ENCODE measurements at places on chromosomes 11 and 22.

DNA sequence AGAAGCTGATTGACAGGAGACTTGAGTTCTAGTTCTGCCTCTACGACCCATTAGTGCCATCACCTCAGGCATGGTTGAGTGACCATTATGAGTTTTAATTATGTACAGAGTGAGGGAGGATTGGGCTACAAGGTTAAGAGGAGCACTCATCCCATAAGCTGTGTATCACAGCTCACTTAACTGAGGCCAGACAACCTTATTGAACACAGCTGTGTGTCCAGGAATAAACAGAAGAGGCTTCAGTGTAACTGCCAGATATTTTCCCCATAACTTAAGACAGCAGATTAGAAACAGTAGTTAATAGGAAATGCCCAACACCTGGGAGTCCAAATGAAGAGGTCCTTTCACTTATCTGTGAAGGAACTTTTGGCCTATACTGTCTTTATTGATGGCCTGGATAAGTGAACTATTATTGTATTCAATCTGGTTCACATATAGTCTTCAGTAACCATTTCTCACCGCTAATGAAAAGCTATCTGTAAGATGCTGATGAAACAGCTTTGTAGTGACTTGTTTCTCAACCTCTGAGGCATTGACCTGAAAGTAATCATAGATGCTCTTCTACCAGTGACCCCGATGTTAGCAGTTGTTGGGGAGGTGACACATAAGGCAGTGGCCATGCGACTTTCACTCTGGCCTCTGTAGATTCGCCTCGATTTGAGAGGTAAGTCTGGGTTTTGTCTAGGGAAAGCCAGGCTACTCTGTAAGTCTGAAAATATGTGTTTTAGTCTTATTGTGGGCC lies 41.7 kb downstream of the YAP1 start:
- no peak for DNase-seq

GRCh38 chr11:24249921-24250320 lies 246.9 kb upstream of the LUZP2 start:
- DNase-seq = no peak

DNA sequence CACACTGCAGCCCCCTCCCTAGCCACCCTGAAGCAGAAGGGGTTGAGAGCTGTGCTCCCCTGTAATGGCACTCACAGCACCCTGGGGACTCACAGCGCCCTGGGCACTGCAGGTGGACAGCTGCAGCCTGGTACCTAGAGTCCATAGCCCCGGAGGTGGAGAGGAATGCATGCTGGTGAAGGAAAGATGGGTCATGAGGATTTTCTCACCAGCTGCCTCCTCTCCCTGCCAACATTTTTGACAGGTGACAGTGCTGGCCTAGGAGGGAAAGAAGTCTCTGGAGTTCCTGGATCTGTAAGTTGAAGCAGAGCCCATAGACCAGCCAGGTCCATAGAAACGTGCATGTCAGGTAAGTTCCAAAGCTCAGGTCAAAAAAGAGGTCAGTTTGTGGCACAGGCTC lies 330.5 kb downstream of the TENM4 start:
- DNase-seq = no peak

DNA sequence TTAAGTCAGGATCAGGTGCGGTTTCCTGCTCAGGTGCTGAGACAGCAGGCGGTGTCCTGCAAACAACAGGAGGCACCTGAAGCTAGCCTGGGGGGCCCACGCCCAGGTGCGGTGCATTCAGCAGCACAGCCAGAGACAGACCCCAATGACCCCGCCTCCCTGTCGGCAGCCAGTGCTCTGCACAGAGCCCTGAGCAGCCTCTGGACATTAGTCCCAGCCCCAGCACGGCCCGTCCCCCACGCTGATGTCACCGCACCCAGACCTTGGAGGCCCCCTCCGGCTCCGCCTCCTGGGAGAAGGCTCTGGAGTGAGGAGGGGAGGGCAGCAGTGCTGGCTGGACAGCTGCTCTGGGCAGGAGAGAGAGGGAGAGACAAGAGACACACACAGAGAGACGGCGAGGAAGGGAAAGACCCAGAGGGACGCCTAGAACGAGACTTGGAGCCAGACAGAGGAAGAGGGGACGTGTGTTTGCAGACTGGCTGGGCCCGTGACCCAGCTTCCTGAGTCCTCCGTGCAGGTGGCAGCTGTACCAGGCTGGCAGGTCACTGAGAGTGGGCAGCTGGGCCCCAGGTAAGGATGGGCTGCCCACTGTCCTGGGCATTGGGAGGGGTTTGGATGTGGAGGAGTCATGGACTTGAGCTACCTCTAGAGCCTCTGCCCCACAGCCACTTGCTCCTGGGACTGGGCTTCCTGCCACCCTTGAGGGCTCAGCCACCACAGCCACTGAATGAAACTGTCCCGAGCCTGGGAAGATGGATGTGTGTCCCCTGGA lies at the start of gene MYO7A:
Gene MYO7A, plus strand, starts transcription at position 327 of the 772 bp plus-strand sequence. CDS start 2,389 bp downstream, outside the sequence.
- no peak for DNase-seq

- DNase-seq = no peak
Measured at GRCh38 chr11:44905131-44905866, 45.4 kb downstream of the TP53I11 start.

- DNase-seq = no peak
Measured at GRCh38 chr11:61833926-61834277, 5.8 kb downstream of the FADS2 start.

- no peak for DNase-seq
Measured at GRCh38 chr11:73126804-73127480, 15.2 kb downstream of the FCHSD2 start.

- no peak for DNase-seq
Measured at GRCh38 chr22:45650721-45651120, 20.9 kb upstream of the ATXN10 start.

DNA sequence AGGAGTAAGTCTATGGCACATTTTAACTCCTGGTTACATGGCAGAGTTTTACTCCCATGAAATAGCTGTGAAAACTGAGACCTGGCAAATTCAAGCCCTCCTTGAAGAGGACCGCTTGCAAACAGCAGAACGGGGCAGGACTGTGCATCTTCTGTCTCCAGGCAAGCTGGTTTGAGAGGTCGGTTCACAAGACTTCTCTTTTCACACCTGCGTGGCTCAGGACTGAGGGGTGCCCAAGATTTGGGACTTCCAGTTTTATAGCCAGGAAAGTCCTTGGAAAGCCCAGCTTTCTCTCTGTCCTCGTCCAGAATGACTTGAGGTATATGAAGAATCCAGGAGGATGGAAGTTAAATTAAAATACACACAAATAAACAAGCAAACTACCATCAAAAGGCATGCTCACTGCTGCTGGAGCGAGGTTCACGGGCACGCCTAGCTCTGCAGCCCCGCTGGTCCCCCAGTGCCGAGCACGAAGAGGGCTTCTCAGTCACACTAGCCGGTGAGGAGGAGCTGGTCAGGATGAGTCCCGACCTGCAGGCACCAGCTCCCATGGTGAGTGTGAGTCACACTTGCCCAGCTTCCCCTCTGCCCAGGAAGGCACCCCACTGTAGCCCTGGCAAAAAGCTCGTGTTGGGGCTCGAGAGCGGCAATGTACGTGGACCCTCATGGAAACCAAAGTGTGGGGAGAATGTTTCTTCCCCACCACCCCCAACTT lies 1382.4 kb downstream of the BRD1 start:
- DNase-seq = no peak

DNA sequence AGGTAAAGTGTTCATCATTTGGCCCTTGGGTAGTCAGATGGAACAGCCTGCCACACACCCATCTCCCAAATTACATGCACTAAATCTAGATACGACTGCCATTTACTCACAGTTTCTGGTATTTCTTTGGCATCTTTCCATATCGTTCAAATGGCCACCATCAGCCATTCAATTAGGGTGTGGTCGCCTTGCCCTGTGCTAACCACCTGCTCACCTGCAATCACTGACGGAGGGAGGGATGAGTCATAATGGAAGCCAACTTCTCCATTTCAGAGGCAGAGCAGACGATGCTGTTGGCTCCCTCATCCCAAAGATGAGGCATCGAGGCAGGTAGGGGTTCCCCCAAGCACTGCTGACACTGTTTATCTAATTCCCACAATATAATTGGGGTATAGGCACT lies 14.6 kb downstream of the MS4A6A start:
- DNase-seq = no peak

- DNase-seq = no peak
Measured at GRCh38 chr11:57167125-57167846, 14.5 kb upstream of the LRRC55 start.

GRCh38 chr11:42827845-42828244 lies 484.0 kb upstream of the API5 start:
- no peak for DNase-seq

GRCh38 chr11:110407315-110407714 lies 22.4 kb upstream of the FDX1 start:
- DNase-seq = no peak

GRCh38 chr11:94186342-94187203 lies 57.9 kb downstream of the PANX1 start:
- DNase-seq = no peak

Measured in NCI-H1930 (cell line).